Activated T-helper 9 cell treated with anti-CD3 and anti-CD28 coated beads, Interleukin-2, amount 50 U/mL, for 16 hours (primary cell): ENCODE measurements at places on chromosomes 4 and X.

GRCh38 chrX:47361538-47362511 lies 8.6 kb upstream of the ZNF157 start:
- DNase-seq = no peak

DNA sequence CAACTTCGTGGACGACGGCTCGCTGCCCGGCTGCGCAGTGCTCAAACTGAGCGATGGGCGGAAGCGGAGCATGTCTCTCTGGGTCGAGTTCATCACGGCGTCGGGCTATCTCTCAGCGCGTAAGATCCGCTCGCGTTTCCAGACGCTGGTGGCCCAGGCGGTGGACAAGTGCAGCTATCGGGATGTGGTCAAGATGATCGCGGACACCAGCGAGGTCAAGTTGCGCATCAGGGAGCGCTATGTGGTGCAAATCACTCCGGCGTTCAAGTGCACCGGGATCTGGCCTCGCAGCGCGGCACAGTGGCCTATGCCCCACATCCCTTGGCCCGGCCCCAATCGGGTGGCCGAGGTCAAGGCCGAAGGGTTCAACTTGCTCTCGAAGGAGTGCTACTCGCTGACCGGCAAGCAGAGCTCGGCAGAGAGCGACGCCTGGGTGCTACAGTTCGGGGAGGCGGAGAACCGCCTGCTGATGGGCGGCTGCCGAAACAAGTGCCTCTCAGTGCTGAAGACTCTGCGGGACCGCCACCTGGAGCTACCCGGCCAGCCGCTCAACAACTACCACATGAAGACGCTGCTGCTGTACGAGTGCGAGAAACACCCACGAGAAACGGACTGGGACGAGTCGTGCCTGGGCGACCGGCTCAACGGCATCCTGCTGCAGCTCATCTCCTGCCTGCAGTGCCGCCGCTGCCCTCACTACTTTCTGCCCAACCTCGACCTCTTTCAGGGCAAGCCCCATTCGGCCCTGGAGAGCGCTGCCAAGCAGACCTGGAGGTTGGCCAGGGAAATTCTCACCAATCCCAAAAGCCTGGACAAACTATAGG lies 1.5 kb downstream of the MAB21L2 start:
- DNase-seq = no peak

DNA sequence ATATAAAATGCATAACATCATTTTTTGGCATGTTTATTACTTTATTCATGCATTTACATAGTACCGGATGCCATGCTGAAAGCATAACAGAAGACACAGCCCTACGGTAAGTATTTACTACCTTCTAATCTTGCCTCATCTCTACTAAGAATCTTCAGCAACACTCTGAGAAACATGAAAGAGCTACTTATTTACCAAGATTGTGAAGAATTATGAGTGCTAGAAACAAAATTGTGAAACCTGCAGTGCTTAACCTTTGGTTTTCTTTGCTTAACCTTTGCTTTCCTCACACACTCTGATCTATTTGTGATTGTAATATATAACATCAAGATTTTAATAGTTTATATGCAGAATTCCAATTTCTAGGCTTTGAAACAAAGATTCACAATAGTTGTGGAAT lies 7.4 kb downstream of the ANTXR2 start:
- DNase-seq = no peak

- no peak for DNase-seq
Observed at GRCh38 chr4:68062501-68062900, 67.2 kb downstream of the TMPRSS11F start.

DNA sequence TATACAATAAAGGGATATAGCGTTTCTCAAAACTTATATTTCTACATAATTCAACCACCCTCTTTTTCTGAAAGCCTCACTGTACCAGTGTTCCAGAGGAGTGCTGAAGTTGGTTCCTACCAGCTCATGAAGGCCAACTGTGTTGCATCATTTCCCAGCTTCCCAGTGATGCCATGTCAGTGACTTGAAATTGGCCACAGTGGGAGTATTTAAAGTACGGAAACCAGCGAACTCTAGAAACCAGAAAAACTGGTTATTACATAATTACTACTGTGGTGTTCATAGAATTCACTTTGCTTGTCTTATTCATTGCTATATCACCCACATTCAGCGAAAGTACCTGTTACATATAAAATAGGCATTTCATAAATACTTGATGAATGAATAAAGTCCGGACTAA lies 135.4 kb downstream of the GC start:
- DNase-seq = no peak

DNA sequence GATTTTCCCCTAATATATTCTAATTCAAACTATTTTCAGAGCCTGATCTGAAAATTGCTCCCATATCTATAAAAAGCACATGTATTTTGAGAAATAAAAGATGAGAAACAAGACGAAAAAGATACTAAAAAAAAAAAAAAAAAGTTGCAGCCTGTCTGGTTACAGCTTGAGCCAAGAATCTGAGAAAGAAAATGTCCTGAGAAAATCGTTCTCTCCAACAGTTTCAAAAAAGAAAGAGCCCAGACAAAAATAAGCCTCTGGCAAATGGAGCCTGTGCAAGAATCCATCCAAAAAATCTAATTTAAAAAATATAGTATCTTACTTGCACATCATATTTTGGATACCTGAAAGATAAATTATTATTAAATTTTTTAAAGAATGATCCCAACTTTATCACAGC lies 163.0 kb upstream of the TBL1X start:
- DNase-seq = no peak

DNA sequence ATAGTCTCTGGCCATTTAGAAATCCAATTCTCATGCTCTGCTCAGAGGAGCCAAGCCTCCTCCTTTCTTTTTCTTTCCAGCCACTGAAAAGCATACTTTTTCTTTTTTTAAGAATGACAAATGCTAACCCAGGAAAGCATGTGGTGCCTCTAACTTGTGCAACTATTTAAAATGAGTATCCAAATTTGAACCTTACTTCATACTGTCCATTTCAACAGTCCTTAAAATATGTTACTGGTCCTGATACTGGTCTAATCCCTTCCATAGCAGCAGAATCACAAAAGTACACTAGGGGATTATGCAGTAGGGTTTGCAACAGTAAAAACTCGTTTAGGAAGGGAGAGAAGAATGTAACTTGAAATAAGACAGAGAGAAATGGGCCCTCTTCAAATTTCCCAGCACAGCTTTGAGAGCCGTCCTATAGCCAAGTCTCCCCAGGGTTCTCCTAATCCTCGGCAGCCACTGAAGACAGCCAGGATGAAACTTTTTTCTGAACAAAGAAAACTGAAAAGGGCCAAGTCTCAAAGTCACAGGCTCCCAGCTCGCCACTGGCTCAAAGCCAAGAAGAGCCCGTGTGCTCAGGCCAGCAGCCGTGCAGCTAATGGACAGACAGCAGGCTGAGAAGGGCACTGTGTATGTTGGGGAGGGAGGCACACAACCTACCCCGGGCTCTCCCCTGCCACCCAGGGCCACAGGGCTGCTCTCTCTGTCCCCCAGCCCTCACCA lies 39.5 kb downstream of the GPC4 start:
- DNase-seq = no peak

DNA sequence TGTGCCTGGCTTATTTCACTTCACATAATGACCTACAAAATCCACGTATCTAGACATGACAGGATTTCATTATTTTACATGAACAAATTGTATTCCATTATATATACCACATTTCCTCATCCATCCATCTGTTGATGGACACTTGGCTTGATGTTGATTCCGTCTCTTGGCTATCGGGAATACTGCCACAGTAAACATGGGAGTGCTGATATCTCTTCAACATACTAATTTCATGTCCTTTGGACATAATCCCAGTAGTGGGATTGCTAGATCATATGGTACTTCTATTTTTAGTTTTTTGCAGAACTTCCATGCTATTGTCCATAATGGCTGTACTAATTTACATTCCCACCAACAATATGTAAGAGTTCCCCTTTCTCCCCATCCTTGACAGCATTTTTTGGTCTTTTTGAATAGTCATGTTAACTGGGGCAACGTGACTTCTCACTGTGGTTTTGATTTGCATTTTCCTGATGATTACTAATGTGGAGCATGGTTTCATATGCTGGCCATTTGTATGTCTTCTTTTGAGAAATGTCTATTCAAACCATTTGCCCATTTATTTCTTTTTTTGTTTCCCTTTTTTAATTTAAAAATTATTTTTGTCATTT lies 68.9 kb downstream of the HTRA3 start:
- DNase-seq = no peak

GRCh38 chr4:185721190-185722028 lies 90.6 kb downstream of the SORBS2 start:
- DNase-seq = no peak
